ENCODE measurements at places on chromosomes 1 and 21.

DNA sequence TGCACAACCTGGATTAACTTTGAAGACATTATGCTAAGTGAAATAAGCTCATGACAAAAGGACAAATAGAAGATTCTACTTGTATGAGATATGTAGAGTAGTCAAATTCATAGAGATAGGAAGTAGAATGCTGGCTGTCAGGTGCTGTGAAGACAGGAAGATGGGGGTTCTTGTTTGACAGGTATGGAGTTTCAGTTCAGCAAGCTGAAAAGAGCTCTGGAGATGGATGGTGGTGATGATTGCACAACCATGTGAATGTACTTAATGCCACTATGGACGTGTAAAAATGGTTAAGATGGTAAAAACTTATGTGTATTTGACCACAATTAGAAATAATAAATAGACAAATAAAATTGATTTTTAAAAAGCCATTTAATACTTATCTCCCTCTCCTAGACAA, 169.8 kb upstream of the DUSP10 start:
- no peak for DNase-seq

DNA sequence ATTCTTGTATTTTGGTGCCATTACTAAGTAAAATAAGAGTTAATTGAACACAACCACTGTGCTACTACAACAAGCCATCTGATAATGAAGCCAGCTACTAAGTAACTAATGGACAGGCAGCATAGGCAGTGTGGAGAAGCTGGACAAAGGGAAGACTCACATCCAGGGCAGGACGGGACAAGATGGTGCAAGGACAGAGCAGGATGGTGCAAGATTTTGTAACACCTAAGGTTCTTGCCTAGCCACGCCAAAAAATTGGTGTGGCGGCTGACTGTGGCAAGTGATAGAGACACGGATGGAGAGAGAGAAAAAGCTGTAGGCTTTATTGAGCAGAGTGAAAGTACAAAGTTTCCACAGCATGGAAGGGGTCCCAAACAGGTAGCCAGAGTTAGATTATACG, 114.0 kb upstream of the VANGL1 start:
- no peak for DNase-seq

DNA sequence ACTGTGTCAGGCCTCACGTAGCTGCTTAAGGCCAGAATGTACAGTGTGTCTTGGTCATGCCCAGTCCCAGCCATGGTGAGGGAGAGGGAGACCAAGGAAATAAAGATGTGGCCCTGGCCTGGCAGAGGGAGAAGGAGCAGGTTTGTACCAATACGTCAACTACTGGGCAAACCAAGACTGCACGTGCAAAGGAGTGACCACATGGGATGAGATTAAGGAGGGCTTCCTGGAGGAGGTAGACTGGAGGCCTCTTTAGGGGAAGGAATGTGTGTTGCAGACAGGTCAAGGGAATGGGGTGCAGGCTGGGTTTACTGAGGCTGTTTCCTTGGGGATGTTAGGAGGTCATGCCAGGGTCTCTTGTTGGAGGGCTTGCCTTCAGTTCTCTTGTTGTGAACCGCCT, 7.8 kb downstream of the PLOD1 start:
- no peak for DNase-seq

DNA sequence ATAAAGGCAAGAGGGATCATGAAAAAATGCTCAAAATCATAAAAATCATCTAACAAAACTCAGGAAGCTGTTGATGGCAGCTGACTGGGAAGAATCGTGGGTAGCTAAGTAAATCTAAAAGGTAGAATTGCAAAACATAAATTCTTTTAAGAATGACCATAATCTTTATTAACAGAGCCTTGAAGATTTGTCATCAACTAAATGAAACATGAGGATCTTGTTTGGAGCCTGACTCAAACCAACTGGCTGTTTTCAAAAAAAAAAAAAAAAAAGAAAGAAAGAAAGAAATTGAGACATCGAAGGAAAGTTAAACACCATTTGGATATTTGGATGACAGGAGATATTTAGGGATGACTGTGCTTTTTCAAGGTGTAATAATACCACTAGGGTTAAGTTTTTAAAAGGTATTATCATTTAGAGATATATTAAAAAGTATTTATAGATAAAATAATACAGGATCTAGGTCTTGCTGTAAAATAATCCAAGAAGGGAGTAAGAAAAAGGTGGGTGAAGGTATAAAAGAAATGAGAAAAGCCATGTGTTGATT, 48.6 kb downstream of the CD34 start:
- no peak for DNase-seq

GRCh38 chr1:86226204-86226603, 69.6 kb upstream of the COL24A1 start:
- DNase-seq, result no peak

- no peak for DNase-seq
Measured at GRCh38 chr1:230674581-230674980, 32.3 kb downstream of the COG2 start.

- no peak for DNase-seq
Measured at GRCh38 chr1:225848030-225848955, 33.9 kb downstream of the TMEM63A start.

DNA sequence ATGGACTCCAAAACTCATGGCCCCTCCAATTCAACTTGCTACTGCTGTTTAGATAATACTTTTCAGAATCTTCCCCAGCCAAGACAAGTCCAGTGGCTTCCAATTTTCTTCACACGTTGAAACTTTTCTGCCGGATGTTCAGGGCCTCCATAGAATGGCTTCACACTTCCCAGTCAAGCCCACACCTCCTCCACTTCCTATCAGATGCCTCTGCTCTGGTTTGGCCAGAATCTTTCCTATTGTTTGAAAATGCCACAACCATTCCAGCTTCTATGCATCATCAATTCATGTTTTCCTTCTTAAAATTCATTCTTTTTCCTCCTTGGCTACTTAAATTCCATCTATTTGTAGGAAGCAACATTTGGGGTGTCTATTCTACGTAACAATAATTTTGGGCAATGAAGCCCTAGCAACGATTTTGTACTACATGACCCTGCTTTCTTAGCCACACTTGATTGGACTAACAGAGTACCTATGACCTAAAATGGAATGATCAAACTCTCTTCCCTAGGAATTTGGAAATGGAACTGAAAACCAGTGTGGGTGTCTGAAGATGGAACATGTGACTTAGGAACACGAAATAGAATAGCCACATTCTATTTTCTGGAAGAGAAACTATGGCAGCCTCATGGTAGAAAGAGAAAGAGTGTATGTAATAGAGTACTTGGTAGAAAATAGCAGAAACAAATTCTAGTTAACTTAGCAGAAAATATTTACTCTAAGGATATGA, 74.1 kb upstream of the CNIH3 start:
- no peak for DNase-seq

GRCh38 chr1:31376375-31377134, 3.7 kb upstream of the FABP3 start:
- DNase-seq, result no peak

DNA sequence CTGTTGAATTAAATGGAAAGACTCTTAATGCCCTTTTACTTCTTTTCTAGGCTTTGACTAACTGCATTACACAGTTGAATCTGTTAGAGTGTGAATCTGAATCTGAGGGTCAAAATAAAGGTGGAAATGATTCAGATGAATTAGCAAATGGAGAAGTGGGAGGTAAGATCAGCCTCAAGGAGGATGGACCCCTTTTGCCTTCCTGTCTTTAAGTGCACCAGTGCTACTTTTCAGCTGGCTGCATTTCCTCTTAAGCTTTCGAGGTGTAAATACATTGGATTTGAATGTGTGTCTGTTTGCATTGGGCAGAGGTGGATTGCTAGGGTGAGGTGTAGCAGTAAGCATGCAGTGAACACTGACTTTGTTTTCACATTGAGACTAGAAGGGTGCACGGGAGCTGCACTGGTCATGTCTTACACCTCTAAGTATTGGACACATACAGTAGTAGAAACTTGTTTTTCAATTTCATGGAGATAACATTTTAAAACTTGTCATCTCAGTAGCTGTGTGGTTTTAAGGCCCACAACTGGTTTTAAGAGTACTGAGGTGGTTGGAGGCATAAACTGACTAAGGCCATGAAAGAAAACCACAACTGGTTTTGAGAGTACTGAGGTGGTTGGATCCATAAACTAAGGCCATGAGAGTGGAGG, 35.4 kb downstream of the MIA3 start:
- DNase-seq, result peak; percentile 34
